ENCODE measurements at places on chromosomes 3 and 15.

- peaks cover 89% of the 10 kb centered on the region for H3K4me1 ChIP-seq
- peak overlapping the region; percentile 36 for H3K4me3 ChIP-seq
- DNase-seq, result no peak
- H3K27me3 ChIP-seq, result no peaks in the 10 kb centered on the region
- H3K27ac ChIP-seq, result no peak overlapping the region
- H3K36me3 ChIP-seq, result no peaks in the 10 kb centered on the region
Measured at GRCh38 chr3:136186344-136186743, 9.8 kb downstream of the MSL2 start.

GRCh38 chr3:188948281-188948996, 223.3 kb upstream of the TPRG1 start:
- H3K27me3 ChIP-seq, result peaks cover 37% of the 10 kb centered on the region
- H3K4me3 ChIP-seq, result no peak overlapping the region
- peaks cover 45% of the 10 kb centered on the region for H3K4me1 ChIP-seq

DNA sequence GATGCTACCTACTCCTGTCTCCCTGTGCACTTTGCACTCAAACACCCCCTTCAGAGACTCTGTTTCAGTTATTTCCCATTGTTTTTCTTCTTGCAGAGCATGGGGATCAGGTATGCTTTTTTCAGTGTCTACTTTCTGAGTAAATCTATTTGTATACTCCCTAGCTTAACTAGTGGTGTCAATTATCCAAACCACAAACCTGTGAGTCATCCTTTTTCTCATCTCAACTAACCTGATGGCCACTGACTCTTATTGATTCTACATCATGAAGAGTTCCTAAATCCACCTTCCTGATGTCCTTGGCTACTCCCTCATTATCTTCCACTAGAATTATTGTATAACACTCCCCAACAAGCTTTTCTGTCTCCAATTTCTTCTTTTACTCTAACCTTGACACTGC, 68.0 kb downstream of the DIPK2A start:
- DNase-seq, result no peak
- no peak overlapping the region for H3K4me3 ChIP-seq
- no peaks in the 10 kb centered on the region for H3K36me3 ChIP-seq
- peaks cover 11% of the 10 kb centered on the region for H3K27me3 ChIP-seq
- no peak overlapping the region for H3K27ac ChIP-seq

- H3K4me1 ChIP-seq, result no peaks in the 10 kb centered on the region
- H3K36me3 ChIP-seq, result peaks cover 2% of the 10 kb centered on the region
- H3K27ac ChIP-seq, result no peak overlapping the region
- H3K27me3 ChIP-seq, result no peaks in the 10 kb centered on the region
- DNase-seq, result no peak
- H3K4me3 ChIP-seq, result no peak overlapping the region
Measured at GRCh38 chr3:80395023-80395422, 627.2 kb upstream of the ROBO1 start.

- no peaks in the 10 kb centered on the region for H3K4me1 ChIP-seq
- H3K36me3 ChIP-seq, result no peaks in the 10 kb centered on the region
- H3K4me3 ChIP-seq, result no peak overlapping the region
- H3K27ac ChIP-seq, result no peak overlapping the region
Measured at GRCh38 chr15:82571722-82572222, 31.5 kb upstream of the RPS17 start.

DNA sequence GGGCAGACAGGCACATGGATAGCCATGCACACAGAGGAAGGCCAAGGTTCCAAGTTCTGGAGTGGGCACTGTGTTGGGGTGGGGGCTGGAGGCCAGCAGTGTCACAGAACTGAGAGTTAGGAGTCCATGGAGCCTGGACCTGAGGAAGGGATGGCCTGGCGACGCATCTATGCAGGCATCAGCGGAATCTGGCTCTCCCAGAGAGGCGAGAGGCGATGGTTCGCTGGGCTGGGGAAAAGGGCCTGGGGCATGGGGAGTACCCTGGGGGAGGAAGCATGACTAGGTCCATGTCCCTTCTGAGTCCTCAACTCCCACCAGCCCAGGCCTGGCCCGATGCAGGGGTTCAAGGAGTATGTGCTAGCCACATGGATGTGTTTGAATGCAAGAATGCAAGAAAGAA, 192.8 kb upstream of the LINGO1 start:
- H3K27me3 ChIP-seq, result peaks cover 27% of the 10 kb centered on the region
- H3K4me3 ChIP-seq, result no peak overlapping the region
- no peak for DNase-seq
- H3K27ac ChIP-seq, result no peak overlapping the region
- H3K4me1 ChIP-seq, result no peaks in the 10 kb centered on the region

DNA sequence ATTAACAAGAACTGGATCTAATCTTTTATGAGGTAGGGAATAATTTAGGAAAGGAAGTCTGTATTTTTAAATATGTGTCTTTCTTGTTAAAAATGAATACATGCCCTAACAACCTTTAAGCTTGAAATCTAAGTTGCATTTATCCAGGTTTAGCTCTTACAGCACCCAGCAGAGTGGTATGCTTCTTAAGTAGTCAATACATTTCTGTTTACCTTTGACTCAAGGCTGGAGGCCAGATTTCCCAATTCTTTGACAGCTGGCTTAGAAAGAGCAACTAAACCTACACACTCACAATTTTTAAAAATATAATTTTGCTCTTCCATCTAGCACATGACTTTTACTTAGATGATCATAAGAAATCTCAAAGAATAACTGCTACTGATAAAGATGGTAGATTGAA, 148.9 kb downstream of the DPH6 start:
- no peak overlapping the region for H3K4me3 ChIP-seq
- DNase-seq, result no peak
- H3K36me3 ChIP-seq, result peaks cover 4% of the 10 kb centered on the region
- H3K27ac ChIP-seq, result no peak overlapping the region
